ENCODE measurements at places on chromosomes 3 and 15.

- peak; percentile 11 for DNase-seq
Observed at GRCh38 chr3:17151598-17152373, 267.0 kb downstream of the PLCL2 start.

DNA sequence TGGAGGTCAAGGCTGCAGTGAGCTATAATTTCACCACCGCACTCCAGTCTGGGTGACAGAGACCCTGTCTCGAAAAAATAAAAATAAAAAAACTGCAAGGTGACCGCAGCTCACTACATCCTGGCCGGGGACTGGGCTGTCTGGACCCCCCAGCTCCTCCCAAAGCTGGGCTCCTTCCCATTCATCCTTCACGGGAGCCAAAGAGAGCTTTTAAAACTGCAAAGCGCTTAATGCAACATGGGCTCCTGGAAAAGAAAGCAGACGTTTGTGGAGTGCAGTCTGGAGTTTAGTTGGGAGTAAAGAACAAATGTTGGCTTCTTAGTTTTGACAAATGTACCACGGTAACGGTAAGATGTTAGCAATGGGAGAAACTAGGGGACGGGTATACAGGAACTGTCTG, 12.1 kb downstream of the PLXND1 start:
- DNase-seq, result no peak

- no peak for DNase-seq
Observed at GRCh38 chr3:27312044-27312668, 57.0 kb downstream of the NEK10 start.

DNA sequence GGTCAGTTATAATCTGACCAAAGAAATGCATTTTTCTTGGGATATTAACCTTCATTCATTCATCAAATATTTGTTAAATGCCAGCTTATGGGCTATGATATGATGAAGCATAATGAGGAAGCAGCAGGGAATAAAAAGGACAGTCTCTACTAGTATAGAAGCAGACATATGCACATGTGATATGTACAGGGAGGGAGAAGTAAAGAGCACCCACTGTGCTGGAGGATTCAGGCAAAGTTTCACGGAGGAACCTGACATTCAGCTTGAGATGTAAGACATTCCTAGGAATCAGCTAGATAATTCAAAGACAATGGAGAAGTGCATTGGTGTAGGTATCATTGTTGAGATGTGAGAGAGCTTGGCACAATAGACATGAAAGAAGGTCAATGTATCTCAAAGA, 450.7 kb downstream of the LPP start:
- no peak for DNase-seq

DNA sequence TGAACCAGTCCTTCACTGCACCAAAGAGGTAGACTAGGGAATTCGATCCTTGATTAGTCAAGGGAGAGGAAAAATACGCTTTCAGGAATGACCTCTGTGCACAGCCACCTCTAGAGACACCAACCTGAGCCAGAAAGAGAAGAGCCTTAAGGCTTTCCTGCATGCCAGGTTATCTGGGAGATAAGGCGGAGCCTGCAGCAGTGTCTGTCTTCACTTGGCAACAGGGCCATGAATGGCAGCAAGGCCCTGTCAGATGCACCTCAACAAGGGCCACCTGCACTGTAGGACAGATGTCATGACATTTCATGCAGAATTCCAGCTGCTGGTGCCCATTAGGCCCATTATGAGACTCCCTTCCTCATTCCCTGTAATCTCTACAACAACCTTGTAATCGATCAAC, 88.1 kb downstream of the MEX3B start:
- DNase-seq, result no peak

DNA sequence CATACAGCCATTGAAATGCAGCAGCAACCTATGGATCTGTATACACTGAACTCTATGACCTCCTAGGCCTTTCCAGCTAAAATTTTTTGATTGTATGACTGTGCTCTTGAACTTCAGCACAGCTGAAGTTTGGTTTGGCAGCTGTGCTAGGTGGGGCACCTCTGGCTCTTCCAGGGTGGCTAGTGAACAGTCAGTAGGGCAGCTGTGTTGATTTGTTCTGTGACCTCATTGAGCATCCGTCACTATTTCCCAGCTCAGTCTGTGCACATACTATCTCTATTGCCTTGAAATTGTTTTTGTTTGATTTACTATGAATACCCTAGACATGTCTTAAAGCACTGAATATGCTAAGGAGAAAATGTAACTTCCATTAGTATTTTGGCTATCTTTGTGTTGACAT, 363.2 kb upstream of the NAALADL2 start:
- DNase-seq, result no peak

DNA sequence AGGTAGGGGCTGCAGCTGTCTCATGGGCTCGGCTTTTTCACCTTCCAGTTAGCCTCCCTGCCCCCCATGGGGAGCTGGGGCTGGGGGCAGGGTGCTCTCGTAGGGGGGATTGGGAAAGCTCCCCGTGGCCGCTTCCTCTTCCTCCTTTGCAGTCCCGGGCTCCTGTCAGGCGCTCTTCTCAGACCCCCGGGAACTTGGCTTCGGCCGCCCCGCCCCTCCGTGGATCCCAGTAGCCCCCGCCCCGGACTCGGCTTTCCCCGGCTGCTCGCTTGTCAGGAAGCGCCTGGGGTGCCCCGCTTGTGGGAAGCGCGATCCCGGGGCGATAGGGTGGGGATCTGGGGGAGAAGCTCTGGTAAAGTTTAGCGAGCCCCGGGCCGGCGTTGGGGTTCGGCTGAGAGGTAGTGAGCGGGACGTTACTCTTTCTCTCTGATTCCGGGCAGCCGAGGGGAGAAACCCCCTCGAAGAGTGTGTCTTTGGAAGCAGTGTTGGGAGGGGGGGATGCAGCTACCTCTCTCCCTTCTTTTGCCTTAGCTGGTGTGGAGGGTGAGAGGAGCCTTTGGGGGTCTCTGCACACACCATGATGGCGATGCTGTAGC, 611 bp downstream of the PIAS1 start:
- DNase-seq, result no peak

- DNase-seq, result no peak
Observed at GRCh38 chr3:46212101-46212500, 4.0 kb upstream of the CCR1 start.

GRCh38 chr3:127849368-127849767, 27.1 kb upstream of the MGLL start:
- no peak for DNase-seq

GRCh38 chr15:26864664-26865191, 2.1 kb upstream of the GABRA5 start:
- no peak for DNase-seq

DNA sequence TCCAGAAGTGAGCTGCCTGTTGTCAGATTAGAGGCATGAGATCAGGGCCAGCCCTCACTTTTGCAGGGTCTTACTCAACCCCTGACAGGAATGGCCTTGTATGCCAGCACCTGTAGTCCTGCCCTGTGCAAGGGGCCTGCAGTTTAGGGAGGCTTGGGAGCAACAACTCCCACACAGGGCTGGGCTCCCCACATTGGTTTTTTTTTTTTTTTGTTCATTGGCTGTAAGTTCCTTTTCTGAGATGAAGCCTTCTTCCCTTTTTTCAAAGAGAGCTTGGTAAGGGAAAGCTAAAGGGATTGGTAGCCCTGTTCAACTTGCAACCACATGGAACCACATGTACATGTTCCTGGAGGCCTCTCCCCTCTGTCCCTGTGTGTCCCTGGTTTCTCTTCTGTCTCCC, 46.4 kb downstream of the TNFAIP8L3 start:
- no peak for DNase-seq

- no peak for DNase-seq
Observed at GRCh38 chr3:195731356-195731905, 10.7 kb downstream of the MUC20 start.

GRCh38 chr15:28935316-28935715, 49.5 kb downstream of the APBA2 start:
- no peak for DNase-seq

- no peak for DNase-seq
Observed at GRCh38 chr3:33128706-33129105, 14.9 kb downstream of the CRTAP start.

DNA sequence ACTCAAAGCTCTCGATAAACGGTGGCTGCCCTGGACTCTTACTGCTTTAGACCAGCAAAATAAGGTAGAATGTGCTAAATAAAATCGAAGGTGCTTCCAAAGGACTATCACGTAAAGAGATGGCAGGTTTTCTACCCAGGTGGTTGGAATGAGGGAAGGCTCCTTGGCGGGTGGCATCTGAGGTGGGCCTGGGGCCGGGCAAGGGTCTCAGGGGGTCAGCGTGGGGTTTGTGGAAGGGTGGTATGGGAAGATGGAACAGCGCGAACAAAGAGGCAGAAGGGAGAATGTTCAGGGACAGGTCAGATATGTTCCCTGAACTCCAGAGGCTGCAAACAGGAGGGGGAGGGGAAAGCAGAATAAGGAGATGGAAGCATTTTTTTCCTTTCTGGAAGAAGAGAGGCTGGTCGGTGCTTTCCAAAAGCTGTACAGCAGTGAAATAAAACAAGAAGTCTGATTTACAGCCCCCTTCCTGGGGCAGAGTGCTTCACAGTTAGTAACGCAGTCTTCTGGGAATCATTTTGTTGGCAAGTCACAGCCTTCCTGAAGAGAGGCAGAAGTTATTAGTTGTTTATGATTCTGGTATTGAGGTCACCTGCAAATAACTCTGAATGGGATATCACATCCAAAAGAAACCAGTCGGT, 58.3 kb upstream of the ATG7 start:
- DNase-seq, result no peak

- DNase-seq, result no peak
Observed at GRCh38 chr15:96330064-96330449, 443 bp upstream of the NR2F2 start.

- DNase-seq, result no peak
Observed at GRCh38 chr3:59606638-59607266, 556.9 kb upstream of the CFAP20DC start.

GRCh38 chr3:68142441-68142840, 488.0 kb upstream of the SUCLG2 start:
- no peak for DNase-seq

DNA sequence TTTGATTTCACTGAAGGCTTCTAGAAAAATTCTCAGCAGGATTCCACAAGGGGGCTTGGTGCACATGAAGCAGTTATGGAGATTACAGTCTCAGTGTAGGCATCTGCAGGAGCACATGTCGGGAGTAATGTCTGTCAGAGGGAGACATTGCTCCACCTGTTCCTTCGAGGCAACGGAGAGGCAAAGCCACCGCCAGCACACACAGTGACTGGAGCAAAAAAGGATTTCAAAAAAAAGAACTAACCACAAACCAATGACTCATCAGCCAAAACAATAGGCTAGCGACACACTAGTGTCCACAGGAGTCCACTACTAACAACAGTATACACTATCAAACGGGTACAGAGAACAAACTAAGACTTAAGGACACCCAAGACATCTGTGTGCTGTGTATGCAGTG, 68.9 kb downstream of the NPTN start:
- DNase-seq, result no peak

DNA sequence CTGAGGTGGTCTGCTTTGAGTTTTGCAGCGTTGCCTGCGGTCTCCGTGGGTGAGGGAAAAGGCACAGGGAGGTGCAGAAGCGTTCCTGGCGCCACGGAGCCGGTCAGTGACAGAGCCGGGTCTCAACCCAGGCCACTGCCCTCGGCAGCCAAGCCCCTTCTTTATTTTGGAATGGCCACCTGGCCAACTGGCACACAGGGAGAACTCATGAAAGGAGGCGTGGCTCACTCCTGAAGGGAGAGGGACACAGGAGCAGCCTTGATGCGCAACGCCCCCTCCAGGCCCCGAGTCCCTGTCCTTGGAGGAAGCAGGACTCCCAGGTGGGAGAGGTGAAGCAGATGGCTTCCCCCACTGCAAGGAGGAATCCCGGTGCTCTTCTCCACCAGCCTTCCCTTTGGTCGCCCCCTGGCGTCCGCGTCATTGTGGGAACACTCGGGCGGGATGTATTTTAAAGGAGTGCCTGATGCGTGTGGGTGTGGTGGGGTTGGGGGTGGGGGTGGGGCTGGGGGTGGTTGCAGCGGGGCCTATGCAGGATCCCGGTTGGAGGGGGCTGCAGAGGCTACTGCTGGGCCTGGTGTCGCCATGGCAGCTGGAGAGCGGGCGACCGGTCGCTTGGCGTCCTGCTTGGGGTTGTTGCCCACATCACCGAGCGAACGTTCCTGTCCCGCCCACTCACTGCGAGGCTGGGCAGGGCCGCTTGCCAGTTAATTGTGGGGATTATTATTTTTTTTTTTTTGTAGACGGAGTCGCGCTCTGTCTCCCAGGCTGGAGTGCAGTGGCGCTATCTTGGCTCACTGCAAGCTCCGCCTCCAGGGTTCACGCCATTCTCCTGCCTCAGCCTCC, 32.6 kb downstream of the APBA2 start:
- DNase-seq, result no peak

DNA sequence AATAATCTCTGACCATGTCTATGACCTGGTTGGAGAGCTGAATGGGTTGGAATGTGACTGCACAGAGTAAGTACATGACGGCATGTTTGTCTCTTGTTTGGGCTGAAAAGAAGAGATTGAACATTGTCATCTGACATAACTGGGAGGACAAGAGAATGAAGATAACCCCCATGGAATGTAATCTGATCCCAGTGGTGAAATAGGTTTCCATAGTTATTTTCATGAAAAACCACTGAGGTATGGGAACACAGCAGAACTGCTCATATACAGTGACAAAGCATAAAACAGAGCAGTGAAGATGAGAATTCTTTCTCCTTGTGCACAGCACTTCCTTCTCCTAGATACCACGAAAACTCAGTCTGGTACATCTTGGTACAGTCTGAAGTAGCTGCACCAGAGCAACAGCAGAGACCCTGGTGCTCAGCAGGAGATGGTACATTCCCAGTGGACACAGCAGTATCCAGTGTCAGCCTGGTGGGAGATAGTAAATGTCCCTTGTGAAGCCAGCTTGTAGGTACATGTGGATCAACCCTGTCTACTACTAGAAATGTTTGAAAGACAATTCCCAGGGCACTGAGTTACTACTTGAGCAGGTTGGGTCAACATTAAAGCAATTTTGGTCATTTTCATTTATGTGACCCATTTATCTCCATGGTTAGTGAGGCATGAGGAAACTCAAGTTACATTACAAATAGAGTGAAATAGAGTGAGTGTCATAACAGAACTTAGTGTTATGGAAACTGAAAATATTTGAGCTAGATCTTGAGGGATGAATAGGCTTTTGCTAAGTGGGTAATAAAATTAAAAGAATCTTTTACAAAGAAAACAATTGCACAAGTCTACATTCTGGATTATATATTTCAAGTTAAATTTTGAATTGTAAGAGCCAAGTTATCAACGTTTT, 178.3 kb downstream of the SUCNR1 start:
- DNase-seq, result no peak

DNA sequence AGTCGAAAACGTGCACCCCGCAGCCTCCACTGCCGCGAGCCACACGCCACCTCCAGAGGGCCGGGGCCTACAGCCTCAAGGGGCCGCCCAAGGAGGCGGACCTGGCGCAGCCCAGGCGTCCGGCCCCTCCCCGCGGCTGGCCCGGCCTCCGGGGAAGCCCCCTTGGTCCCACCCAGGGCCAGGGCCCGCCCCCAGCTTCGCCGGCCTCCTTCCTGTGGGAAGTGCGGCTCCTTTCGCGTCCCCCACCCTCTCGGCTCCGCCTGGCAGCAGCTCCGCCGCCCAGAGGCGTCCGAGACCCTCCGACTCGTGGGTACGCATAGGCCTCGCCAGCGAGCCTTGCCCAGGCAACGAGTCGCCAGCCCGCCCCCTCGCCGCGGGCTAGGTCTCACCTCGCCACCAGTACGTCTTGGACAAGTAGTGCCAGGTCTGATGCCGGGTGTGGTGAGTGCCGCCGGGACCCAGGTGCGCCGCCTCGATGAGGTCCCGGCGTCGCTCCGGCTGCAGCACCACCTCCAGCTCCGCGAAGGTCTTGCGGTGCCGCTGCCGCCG, 642 bp downstream of the ZBTB11 start:
- DNase-seq, result no peak

GRCh38 chr3:169634618-169635236, 28.8 kb downstream of the MECOM start:
- no peak for DNase-seq
